ENCODE measurements at places on chromosomes 13 and 19.

DNA sequence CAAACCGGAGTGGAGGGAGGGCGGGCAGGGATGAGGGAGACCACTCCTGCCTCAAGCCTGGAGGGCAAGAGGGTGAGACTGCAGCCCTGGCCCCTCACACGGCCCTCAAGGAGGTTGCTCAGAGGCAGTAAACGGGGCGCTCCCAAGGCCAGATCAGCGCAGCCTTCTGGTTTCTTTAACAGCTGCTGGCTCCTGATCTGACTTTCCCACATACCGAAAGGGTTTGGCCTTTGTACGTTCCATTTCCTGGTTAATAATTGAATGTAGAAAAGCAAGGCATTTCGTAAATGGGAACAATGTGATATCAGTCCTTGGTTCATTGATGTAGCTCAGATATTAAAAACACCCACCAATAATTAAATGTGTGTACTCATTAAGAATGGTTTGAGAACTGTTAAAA, 71.5 kb downstream of the GGACT start:
- DNase-seq: no peak

GRCh38 chr19:49635530-49636232, 4.3 kb downstream of the RRAS start:
- DNase-seq: no peak

GRCh38 chr19:47643281-47643680, 34.3 kb downstream of the BICRA start:
- DNase-seq: no peak

GRCh38 chr13:99033814-99034213, 56.0 kb upstream of the DOCK9 start:
- no peak for DNase-seq

- DNase-seq: no peak
Observed at GRCh38 chr19:1133471-1133929, 29.7 kb downstream of the GPX4 start.

DNA sequence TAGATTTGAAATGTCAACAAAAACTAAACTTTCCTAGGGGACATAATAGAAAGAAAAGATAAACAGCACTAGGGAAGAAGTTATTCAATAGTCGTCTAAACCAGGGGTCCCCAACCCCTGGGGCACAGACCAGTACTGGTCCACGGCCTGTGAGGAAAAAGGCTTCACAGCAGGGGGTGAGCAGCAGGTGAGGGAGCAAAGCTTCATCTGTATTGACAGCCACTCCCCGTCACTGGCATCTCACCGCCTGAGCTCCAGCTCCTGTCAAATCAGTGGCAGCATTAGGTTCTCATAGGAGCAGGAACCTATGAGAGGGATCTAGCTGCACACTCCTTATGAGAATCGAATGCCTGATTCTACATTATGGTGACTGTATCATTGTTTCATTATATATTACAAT, 382.7 kb downstream of the MYO16 start:
- no peak for DNase-seq

DNA sequence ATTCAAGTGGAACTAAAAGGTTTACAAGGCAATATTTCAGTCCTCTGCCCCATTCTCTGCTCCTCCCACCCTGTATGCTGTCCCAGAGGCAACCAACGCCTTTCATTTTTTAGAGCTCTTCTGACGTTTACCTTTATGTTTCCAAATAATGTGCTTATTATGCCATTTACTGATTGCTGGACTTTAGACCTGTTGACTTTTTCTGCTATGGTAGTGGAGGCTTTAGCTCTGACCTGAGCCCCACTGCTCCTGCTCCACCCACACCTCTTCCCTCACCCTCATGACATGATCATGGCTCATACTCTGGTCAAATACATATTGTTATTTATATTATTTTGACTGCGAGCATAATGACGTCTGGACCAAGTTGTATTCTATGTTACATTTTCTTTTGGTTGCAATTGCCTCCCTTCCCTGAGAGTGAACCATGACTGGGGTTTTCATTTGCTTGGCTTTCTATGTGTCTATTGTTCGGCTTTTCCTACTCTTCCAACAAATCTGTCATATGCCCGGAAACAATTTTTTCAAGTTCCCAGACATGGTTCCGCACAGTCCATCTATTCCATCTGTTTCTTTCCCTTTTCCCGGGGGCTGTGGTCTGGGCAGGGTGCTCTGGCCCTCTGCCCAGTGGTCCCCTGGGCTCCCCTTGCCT, 31.4 kb upstream of the GJB6 start:
- DNase-seq: no peak

DNA sequence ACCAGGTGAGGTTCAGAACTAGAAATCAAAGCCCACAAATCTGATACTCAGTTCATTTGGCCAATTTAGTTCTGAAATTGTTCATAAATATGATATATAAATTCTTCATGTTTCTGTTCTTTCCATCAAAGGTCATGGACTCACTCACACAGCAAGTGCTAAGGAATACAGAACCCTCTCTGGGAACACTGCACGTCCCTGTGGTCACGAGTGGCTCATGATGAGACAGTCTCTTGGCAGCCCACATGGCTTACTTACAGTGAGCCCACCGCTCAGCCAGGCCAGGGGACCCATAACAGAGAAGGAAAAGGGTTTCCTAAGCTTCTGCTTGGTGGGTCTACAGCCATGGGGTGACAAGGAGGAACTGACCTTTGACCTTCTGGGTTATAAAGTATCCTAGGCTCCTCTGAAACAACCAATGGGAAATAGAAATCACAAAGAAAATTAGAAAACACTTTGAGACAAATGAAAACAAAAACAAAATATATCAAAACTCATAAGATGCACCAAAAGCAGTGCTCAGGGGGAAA, 67.4 kb downstream of the CDADC1 start:
- no peak for DNase-seq

DNA sequence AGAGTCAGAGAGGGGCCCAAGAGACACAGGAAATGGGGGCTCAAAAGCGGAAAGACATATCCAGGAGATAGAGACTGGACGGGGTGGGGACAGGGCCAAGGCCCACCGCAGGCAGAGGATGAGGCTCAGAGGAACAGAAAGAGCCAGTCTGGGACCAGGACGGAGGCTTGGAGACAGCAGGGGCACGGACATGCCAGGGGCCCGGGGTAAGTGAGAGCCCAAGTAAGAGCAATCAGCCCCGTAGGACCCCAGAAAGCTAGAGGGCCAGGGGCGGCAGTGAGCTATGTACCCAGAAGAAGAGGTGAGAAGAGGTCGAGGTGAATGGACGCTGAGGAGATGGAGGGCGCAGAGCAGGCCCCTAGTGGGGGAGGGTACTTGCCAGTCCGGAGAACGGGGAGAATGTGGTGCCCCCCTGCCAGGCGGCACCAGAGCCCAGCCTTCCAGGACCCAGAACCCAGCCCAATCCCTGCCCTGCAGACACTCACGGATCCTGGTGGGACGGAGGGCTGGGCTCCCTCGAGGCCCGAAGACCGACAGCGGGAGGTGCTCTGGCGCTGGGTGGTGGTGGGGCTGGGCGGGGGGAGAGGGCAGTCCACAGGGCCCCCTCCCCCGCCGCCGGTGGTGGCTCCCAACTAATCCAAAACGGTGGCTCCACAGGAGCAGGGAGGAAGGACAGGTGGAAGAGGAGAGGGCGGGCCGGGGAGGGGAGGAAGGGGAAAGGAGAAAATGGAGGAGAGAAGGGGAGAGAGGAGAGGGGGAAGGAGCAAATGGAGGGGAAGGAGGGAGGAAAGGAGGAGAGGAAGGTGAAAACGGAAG, 1.0 kb downstream of the GRIK5 start:
- DNase-seq: no peak

GRCh38 chr19:16200038-16201010, 2.6 kb downstream of the AP1M1 start:
- DNase-seq: no peak

GRCh38 chr13:67651908-67652465, 421.9 kb upstream of the PCDH9 start:
- no peak for DNase-seq

GRCh38 chr13:48977973-48978372, 2.3 kb downstream of the FNDC3A start:
- DNase-seq: no peak

- DNase-seq: no peak
Observed at GRCh38 chr13:41271456-41272285, 8.3 kb upstream of the MTRF1 start.

- DNase-seq: no peak
Observed at GRCh38 chr13:94020833-94021232, 458.6 kb downstream of the DCT start.

DNA sequence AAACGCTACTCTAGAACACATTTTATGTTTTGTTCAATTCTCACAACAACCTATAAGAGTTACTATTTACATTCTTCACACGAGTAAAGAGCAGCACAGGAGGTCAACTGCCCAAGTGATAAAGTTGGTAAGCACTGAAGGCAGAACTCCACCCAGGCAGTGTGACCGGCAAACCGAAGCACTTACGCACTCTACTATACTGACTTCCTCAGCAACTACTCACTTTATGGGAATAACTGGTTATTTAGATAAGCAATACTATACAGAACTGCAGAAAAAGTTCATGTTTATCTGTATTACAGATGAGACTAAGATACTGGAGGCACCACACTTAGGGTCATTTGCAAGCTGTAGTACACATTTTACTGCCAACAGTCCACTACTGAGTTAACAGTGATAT, 28.8 kb downstream of the FOXO1 start:
- DNase-seq: no peak

- no peak for DNase-seq
Observed at GRCh38 chr19:42349378-42350107, 24.1 kb downstream of the MEGF8 start.

- no peak for DNase-seq
Observed at GRCh38 chr13:95954266-95954665, 98.9 kb downstream of the UGGT2 start.

- DNase-seq: no peak
Observed at GRCh38 chr19:17205237-17206140, 9.7 kb upstream of the USE1 start.

DNA sequence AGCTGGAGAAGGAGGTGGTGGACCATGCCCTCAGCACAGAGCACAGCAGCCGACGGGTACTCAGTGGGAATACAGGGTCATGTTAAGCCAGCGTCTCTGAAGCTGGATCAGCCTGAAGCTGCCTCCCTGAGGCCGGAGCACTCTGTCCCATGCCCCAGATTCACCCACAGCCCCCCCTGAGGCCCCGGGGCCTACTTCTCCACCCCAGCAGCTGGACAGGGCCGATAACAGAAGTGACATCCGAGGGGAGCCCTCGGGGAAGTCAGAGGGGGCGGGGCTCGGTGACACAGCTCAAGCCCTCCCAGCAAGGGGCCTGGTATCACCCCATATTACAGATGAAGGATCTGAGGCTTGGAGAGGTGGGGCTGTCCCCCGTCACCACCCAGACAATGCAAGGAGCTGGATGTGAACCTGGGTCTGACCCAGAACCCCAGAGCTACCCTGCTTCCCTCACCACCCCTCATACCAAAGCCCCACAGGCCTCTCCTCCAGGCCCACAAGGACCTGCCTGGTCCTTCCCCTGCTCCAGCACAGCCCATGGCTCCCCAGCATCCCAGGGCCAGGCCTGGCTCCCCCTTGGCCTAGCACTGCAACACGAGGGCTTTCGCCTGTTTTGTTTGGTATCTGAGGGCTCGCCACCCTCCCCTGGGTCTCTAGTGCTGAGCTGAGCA, 5.7 kb downstream of the R3HDM4 start:
- no peak for DNase-seq

All from GOT3 (cell line).